Osteoblast (primary cell): ENCODE measurements at places on chromosomes 5 and 9. TPM values are rescaled to one million over a fixed set of nuclear protein-coding genes. Genes with fewer than 3 reads are reported as not detected.

Gene CAST
- 278 and 281 TPM in 2 replicates for total RNA-seq

Gene GRM6
- total RNA-seq, result not detected in 2 replicates

Gene SPINK1
- not detected in 2 replicates for total RNA-seq

Gene SPRY4
- 5.4 and 5.9 TPM in 2 replicates for total RNA-seq

Gene PNPLA7
- 1.8 and 2.7 TPM in 2 replicates for total RNA-seq

Gene SOWAHA
- total RNA-seq, result under 0.01 and 0.29 TPM in 2 replicates

Gene PCDHB12
- total RNA-seq, result 0.59 and 0.72 TPM in 2 replicates

Gene ZBTB34
- 7.6 and 8.8 TPM in 2 replicates for total RNA-seq

Gene PRRT1B
- total RNA-seq, result not detected in 2 replicates

Gene CKMT2
- 0.88 and 1.4 TPM in 2 replicates for total RNA-seq

Gene ITK
- total RNA-seq, result under 0.01 TPM in 1 of 2 replicates, not detected in the other
